ENCODE measurements at places on chromosomes 2 and 18. TPM values are rescaled to one million over a fixed set of nuclear protein-coding genes. Genes with fewer than 3 reads are reported as not detected.

Gene IGFBP5
- total RNA-seq: 134 TPM

GRCh38 chr2:60882971-60883753, 1.8 kb downstream of the REL start:
- no peak for DNase-seq

GRCh38 chr2:101551336-101551888, 76.5 kb upstream of the RFX8 start:
- no peak for DNase-seq

GRCh38 chr2:58720033-58720769, 479.1 kb upstream of the FANCL start:
- DNase-seq: no peak

DNA sequence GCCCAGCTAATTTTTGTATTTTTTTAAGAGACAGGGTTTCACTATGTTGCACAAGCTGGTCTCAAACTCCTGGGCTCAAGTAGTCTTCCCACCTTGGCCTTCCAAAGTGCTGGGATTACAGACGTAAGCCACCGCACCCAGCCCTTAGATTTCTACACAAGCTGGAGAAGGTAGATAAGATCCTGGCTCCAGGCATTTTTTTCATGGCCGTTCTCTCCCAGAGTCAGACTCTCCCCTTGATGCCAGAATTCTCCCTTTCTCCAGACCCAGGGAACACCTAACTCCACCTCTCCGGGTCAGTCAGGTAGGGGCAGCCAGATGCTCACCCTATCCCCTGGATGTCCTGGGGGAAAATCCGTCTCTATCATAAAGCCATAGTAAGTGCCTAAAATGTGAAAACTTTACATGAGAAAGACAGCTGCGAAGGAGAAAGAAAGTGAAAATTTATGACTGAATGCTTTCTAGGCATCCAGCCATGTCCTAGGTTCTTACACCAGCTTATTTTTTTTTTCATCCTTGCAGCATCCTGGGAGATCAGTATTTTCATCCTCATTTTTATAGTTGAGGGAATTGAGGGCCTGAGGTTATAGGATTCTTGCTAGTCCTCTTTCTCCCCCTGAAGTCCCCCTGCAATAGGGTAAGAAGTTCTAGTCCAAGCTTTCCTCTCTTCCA, 16.3 kb downstream of the SIX3 start:
- DNase-seq: no peak
